AG04450 (cell line): ENCODE measurements at places on chromosomes 2 and 18. TPM values are rescaled to one million over a fixed set of nuclear protein-coding genes. Genes with fewer than 3 reads are reported as not detected.

Gene ZNF397
- polyA plus RNA-seq: 9.7 and 11.0 TPM in 2 replicates

Gene LTBP1
- polyA plus RNA-seq: 517 and 522 TPM in 2 replicates

Gene SLC4A5
- polyA plus RNA-seq: 0.15 and 0.25 TPM in 2 replicates

Gene NEUROD1
- not detected in 2 replicates for polyA plus RNA-seq

DNA sequence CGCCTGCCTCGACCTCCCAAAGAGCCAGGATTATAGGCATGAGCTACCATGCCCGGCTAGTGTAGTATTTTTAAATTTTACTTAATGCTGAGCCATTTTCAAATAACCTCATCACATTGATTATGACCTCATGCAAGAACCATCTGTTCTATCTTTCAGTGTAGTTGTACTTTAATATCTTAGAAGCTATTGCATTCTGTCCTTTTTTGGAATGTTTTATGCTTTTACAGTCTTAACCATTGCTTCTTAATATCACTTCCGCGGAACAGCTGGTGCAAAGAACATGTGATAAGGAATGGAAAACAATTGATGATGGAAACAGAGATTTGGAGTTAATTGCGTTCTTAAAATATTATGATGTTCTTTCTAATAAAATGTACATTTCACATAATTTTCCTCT is 2.7 kb downstream of the GEN1 start:
- no peak for DNase-seq
